Nucleus accumbens (tissue), 56 donors: ENCODE measurements at places on chromosomes 6 and 20.

DNA sequence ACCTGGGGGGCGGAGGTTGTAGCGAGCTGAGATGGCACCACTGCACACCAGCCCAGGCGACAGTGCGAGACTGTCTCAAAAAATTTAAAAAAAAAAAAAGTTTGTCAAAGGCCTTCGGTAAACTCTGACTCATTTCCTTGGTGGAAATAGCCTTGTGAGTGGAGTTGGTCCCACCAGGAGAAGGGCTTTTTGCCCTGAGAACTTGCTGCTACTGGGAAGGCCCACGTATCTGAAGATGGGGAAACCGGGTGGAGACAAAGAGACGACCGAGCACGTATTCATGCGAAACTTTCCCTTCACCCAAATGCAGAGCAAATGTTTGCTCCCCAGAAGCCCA is 51.7 kb downstream of the SLC22A23 start:
- DNase-seq, result no peak

DNA sequence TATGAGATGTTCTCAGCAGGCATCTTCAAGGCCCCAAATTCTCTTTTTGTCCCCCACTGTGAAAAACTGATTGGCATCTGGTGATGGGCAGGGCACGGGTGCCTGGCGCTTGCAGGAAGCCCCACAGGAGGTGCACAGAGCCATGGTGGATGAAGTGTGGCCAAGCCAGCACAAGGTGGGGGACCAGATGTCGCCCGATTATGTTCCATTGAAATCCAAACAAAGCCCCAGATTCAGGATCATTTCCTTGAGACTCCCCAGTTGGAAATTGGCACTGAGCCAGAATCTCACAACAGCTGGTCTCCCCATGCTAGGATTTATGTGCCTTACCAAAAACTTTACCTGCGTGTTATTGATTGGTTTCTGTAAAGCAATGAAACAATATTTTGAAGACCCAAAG is 186.1 kb downstream of the ADAT2 start:
- no peak for DNase-seq

- peak; percentile 18 for DNase-seq
Measured at GRCh38 chr20:49534255-49534712, 33.7 kb downstream of the PTGIS start.

DNA sequence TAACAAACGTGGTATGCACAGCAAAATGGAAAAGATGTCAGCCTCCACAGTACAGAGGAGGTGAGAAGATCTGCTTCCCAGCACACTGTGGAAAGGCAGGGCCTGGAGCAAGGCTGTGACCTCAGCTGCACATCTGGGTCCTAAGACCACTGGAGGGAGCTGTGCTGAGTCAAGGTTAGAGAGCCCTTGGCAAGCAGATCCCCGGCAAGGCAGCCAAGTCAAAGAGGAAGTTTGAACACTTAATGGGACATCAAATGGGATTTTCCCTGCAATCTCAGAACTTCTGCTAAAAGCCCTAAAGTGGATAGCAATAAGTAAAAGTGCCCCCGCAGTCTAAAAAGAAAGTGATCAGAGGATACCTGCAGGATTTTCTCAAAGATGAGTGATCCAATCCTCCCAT is 39.5 kb downstream of the UNC5CL start:
- DNase-seq, result no peak

DNA sequence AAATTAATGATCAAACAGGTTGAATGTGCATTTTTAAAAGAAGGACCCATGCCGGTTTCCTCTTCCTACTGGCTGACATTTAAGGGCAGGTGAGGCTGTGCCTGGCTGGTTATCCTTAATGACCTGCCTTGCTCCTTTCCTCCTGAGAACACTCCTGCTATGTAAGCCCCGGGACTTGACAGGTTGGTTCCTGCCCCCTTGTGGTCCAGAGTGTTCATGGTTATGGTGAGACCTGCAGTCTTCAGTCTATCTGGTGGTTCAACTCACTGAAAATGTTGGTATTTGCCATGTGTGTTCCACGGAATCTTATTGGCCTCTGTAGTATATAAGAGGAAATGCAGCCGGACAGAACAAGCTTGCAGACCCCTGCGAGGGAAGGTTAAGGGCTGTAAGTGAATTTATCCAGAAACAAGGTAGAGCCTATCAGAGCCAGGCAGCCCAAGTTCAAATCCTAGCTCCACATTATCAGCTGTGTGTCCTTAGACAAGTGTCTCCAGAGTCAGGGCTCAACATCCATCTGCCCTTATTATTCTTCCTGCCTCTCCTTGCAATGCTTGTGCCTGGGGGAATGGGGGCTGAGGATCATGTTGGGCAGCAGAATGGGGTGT is 5.2 kb upstream of the BPIFA3 start:
- DNase-seq, result peak; percentile 2

GRCh38 chr6:33959329-33959651 is 155.5 kb upstream of the MLN start:
- no peak for DNase-seq

DNA sequence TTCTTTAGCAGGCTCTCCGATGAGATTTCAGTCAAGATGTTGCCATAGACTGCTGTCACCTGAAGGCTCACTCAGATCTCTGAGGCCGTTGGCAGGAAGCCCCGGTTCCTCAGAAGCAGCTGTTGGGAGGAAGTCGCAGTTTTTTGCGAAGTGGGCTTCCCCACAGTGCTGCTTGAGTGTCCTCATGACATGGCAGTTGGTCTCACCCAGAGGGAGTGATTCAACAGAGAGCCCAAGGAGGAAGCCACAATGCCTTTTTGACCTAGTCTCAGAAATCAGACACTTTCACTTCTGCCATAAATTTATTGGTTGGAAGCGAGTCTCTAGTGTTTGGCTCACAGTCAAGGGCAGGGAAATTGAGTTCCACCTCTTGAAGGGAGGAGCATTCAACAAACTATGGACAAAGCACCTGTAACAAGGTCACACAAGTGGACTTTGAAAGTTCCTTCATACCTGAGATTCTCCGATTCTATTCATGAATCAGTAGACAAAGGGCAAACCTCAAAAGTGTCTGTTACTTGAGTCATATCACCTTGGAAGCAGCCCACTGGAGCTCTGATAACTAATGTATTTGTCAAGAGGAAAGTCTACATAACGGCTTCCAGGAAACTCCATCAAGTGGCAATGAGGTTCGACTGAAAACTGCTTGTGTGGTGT is 208.3 kb downstream of the TASP1 start:
- DNase-seq, result no peak

DNA sequence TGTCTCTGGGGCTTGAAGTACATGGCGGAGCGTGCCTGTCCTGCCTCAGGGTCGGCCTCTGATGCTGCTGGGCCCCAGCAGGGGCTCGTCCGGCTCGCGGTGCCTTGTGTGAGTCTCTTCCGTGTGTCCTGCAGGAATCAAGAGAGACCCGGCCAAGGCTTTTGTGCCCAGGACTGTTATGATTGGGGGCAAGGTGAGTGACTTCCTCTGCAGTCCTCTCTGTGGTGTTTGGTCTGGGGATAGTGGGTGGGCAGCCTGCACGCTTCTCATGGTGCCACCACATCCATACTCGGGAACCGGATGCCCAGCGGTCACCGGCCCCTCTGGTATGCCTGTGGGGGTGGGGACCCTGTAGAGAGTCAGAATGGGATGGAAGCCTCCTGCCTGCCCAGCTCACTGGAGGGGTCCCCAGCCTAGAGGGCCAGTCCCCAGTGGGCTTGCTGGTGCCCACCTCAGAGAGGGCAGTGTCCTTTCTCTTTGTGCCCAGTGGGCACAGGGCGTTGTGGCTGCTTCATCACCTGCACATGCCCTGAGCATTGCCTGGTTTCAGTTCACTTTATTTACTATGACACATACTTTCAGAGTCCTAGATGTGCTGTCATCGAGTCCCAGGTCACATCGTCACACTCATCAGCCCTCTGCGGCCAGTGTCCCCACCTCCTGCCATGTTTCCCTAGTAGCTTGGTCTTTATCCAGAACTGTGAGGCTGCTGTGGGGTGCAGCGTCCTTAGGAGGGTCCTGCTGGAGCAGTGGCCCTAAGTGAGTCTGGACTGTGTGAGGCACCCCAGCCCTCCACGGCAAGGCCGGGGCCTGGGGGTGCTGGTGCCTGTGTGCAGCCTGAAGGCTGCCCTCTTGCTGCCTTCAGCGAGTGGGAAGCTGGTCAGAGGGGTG is 40.7 kb downstream of the PYGB start:
- DNase-seq, result no peak
